ENCODE measurements at places on chromosomes 12 and 14. TPM values are rescaled to one million over a fixed set of nuclear protein-coding genes. Genes with fewer than 3 reads are reported as not detected.

DNA sequence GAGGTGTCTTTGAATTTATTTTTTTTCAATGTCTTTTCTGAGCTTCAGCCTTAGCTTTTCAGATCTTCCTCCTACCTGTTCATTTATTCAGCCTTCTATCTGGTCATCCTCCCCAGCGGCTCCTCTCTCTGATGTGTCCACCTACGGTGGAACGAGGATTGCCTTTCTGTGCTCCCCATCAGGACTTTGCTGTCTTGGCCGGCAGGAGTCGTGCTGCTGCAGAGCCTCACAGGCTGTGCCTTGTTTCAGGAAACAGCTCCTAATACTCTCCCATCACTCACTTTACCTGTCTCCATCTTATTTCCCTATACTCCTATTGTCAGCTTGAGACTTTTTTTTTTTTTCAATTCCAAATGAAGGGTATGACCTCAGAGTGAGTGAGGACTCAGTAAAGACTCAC is 76.9 kb downstream of the KICS2 start:
- no peak for DNase-seq

GRCh38 chr12:49651855-49652254 is 28.5 kb downstream of the PRPF40B start:
- no peak for DNase-seq

Gene CEP83
- 7.0 TPM for total RNA-seq

GRCh38 chr12:55932551-55932910 is 1.6 kb downstream of the DGKA start:
- DNase-seq = no peak

DNA sequence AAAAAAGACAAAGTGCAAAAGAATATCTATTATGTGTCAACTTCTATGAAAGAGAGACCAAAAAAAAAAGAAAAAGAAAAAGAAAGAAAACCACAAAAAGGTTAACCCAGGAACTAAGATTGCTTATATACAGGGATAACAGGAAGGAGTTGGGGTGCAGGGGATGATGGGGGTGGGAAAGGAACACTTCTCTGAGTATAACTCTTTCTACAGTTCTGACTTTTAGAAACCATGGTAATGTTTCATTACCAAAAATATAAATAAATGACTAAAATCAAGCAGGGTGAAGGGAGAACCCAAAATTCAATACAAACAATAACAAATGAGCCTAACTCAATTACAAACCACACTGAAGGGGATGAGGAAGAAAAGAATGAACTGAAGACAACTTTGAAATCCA is 9.1 kb downstream of the IFNG-AS1 start:
- no peak for DNase-seq
